Activated naive CD4-positive, alpha-beta T cell (primary cell): ENCODE measurements at places on chromosomes 3 and 15.

DNA sequence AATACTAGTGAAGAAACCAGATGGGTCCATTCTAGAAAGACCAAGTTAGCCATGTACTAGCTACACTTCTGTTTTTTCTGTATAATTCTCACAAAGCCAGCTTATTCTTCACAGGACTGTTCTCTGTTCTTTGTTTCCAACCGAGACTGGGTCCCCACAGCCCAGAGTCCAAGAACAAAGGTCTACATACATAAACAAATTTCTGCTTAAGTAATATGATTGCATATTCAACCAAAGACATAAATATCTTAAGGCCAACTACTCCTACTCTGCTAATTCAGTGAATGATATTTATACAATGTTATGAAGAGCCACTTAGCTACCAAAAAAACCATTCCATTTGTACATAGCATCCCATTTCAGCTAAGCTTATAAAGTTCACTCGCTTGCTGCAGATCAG lies 299.8 kb upstream of the CCDC54 start:
- no peak for DNase-seq

DNA sequence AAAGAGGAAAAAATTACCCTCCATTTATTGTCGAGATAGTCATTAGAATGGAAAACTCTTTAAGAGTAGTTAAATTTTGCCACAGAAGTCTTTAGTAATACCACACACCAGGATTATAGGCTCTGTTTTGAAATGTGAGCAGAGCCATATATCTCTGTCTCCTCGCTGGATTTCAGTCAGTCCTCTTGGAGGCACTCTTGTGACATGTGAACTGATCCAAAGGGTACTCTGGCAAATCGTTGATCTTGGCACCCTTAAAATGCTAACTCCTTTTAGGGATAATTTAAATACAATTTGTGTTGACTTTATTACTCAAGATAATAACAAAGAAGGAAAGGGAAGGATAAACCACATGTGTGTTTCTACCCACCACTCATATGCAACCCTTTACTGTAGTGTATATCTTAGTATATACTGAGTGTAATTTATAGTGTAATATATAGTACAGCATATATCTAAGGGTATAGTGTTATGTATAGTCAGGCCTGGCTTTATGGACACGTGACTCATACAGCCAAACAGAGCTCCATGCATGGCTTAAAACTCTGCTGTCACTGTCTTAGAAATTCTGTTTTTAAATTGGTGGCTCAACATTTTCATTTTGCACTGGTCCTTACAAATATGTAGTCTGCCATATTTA lies 12.3 kb upstream of the KPNA4 start:
- DNase-seq, result no peak

DNA sequence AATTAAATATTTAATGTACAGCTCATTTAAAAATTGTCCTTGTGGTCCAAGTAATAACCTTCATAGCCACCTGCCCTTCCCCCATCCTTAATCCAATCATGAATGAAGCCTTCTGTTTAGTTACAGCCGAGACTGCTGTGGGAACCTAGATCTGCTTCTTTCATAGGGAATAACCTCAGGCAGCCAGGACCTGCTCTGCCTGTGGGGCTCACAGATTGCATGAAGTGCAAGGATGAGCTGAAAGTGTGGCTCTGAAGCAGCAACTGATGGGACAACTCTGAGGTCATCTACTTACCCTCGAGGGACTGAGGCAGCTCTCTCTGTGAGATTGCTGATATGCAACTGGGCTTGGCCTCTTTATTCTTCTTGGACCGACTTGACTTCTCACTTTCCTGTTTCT lies 169.8 kb downstream of the POTEB3 start:
- DNase-seq, result no peak

DNA sequence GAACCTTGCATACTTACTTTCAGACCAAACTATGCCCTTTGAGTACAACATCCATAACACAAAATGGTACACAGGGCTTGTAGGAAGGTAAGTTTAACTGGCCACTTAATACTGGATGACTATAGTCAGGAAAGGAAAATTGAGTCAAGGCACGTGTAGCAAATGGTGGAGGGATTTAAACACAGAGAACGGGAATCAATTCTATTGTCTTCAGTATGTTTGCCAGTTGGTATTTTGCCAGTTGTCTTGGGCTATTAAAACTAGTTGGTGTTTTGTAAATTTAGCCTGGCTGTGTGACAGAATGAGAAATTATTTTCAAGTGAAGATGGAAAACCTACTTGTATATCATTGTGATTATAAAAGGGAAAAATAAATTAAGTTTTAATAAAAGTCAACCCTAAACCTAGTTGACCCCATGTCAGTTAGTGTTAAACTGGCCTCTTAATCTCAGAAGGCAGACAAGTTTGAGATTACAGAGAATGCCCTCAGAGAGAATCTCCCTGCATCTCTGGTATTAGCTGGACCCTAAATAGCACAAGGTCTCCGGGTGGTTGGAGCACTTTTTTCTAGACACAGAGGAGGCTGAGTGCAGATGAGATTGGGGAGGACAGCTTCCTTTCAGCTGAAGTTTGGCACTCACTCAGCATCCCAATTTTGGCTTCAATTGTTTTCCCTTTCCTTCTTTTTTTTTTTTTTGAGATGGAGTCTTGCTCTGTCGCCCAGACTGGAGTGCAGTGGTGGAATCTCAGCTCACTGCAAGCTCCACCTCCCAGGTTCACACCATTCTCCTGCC lies 91.2 kb downstream of the MB21D2 start:
- no peak for DNase-seq

GRCh38 chr3:127455541-127456450 lies 134.7 kb downstream of the TPRA1 start:
- peak; percentile 11 for DNase-seq

- no peak for DNase-seq
Observed at GRCh38 chr3:78820542-78820941, 947.3 kb downstream of the ROBO1 start.
